ENCODE measurements at places on chromosomes 11 and 22.

DNA sequence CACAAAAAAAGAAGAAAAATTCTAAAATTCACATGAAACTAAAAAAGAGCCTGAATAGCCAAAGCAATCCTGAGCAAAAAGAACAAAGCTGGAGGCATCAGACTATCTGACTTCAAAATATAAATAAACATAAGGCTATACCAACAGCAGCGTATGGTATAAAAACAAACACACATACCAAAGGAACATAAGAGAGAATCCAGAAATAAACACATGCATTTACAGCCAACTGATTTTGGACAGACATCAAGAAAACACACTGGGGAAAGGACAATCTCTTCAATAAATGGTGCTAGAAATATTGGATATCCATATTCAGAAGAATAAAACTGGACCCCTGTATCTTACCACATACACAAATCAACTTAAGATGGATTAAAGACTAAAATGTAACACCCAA lies 2.8 kb upstream of the MTMR2 start:
- DNase-seq, result no peak

DNA sequence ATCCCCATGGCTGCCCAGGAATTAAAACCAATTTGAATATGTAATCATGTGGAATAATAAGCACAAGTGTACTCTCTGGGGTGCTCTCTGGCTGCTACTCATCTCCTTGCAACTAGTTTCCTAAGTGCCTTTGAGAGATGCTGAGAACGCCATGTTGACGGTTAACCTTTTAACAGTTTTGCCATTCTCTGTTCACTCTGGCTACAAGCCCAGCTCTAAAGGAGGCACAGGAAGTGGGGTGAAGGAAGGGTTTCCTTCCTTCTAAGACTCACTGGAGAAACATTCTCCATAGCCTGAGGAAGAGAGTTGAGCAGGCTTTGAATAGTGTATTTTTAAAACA lies 122.0 kb upstream of the ZC3H12C start:
- DNase-seq, result no peak

- no peak for DNase-seq
Observed at GRCh38 chr11:130227373-130227772, 67.8 kb downstream of the ST14 start.

GRCh38 chr11:119154178-119154577 lies 5.3 kb downstream of the ABCG4 start:
- no peak for DNase-seq

DNA sequence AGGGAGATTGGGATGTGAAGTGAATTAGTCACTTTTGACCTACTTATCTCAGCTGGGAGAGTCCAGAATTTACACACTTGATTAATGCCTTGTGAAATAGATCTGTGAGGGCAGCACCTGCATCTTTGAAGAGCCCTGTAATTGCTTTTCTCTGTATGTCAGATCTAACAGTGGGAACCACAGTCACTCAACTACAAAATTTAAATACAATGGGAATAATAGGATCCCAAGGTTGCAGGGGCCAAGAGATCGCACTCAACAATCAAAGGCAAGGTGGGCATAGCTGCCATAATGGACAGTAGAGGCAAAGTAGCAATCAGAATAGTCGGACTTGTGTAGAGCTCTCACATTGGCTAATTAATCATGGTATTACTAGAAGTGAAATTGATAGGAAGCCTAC lies 45.5 kb upstream of the NARS2 start:
- no peak for DNase-seq

DNA sequence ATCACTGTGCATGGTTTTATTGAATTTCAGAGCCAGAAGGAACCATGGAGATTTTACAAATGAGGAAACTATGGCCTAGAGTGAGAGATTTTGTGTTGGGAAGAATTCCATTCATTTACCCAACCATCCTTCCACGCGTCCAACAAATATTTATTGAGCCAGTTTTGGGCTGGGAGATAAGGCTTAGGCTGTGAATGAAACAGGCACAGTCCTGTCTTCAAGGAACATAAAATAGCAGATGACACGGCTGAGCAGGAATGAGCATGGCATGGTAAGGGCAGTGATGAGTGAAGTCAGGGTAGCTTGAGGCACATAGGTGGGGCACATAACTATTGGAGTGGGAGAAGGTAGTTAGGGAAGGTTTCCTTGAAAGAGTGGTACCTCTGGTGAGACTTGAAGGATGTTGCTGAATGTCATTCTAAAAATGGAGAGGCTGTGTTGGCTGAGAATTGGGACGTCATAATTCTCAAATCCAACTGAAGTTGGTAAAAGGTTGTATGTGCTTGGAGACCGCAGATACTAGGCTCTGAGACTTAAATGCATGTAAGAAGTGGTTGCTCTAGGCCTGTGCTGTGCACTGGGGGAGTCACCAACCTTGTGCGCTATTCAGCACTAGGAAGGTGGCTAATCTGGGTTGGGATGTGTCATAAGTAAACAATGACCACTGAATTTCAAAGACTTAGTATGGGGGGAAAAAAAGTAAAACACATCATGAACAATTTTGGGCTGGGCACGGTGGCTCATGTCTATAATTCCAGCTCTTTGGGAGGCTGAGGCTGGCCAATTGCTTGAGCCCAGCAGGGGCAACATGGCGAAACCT lies 51.9 kb downstream of the TEAD1 start:
- no peak for DNase-seq

DNA sequence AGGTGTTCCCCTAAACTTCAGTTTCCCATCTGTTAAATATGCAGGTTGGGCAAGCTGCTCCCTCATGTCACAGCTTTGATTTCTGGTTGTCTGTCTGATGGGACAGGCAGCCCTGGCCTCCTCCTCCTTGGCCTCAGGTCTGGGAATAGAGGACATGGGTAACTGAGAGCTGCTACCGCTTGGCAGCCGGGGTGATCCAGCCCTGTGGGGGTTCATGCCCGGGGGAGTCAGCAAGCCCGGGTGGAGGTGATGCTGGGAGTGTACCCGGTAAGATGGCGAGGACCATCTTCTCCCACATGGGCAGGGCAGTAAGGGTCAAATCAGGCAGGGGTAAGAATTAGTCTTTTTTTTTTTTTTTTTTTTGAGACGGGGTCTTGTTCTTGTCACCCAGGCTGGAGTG lies 845.0 kb downstream of the TBC1D22A start:
- no peak for DNase-seq

GRCh38 chr11:44658506-44658850 lies 68.3 kb upstream of the TSPAN18 start:
- no peak for DNase-seq

- DNase-seq, result no peak
Observed at GRCh38 chr11:4645974-4646373, 2.2 kb downstream of the OR51E1 start.

DNA sequence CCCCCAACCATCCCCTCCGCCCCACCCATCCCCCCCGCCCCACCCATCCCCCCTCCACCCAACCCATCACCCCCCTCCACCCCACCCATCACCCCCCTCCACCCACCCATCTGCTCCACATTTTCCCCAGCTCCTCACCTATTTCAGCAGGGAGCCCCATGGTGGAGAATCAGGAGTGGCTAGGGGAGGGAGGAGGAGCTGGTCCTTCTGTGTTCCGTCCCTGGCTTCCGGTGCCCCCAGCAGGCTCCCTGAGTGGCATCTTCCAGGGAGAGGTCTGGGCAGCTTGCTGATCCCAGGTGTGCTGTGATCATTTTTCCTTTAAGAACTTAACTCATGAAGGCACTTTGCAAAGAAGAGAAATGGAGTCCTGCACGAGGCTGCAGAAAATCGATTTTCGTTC lies 365.8 kb downstream of the TBC1D22A start:
- no peak for DNase-seq

- no peak for DNase-seq
Observed at GRCh38 chr11:102347462-102348370, 702 bp downstream of the BIRC2 start.

- DNase-seq, result no peak
Observed at GRCh38 chr11:75481223-75481921, 44.4 kb downstream of the GDPD5 start.

GRCh38 chr22:40620464-40621046 lies 16.0 kb downstream of the MRTFA start:
- DNase-seq, result no peak

- DNase-seq, result no peak
Observed at GRCh38 chr22:35812600-35812999, 94.9 kb downstream of the APOL5 start.

- DNase-seq, result peak; percentile 63
Observed at GRCh38 chr11:1070594-1071462, 3.8 kb upstream of the MUC2 start.

GRCh38 chr11:75356613-75357012 lies 5.2 kb upstream of the ARRB1 start:
- no peak for DNase-seq

GRCh38 chr11:83118814-83119213 lies 38.1 kb upstream of the PCF11 start:
- DNase-seq, result no peak

DNA sequence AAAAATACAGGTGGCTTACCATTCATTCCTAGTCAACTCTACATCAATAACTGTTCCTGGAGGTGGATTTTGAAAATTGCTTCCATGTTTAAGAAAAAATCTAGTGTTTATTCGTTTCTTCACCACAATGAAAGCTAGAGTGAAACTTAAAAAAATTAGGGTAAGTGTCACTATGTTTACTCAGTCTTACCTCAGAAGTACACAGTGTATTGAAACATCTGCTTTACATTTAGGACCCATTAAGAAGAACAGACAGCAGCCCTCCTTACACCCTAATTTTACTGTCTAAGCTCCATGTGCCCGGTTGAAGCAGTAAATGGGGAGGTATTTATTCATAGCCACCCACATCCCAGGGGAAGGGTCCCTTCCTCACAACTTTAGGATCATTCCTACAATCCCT lies 51.4 kb downstream of the PIWIL3 start:
- no peak for DNase-seq

DNA sequence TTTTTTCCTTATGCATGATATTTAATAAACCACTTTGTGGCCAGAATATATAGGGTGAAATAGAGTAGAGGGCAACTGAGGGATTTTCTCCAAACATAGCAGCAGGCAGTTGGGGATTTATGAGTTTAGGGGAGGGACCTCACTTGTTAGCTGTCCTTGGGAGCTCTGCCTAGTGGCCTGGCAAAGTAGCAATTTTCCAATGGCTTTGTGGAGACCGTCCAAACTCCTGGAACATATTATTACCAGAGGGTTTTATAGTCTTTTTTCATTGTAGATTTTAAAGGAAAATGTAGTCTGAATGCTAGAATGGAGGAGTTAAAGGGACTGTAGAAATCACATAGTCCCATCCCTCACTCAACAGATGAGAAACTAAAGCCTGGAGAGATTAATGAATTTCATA lies 32.3 kb downstream of the AMOTL1 start:
- no peak for DNase-seq

- no peak for DNase-seq
Observed at GRCh38 chr11:16962146-16962545, 52.1 kb downstream of the PLEKHA7 start.

DNA sequence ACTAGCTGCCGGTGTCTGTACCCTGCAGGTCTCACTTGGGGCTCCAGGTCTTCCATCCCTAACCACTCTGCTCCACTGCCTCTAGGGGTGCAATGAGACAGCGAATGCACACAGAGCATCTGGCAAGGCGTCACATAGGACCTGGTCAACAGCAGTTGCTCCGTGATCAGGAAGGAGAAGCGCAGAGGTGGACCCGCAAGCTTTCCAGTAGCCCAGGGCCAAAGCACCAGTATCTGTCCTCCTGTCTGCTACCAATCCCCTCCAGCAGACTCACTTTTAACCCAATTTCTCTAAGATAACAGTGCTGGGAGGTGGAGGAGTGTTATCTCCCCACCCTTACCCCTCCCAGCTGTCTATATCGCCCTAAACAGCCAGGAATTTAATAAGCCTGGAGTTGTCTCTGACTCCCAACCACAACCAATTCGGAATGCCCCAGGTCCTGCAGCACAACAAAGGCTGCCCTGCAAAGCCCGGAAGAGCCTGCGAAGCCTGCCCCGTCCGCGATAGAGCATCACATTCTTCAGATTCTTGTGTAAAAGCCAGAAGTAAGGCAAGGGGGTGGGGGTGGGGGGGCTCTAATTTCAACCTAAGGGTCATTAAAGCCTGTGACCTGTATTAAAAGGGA lies 19.3 kb downstream of the MYH9 start:
- no peak for DNase-seq

GRCh38 chr11:11028017-11028692 lies 170.3 kb upstream of the ZBED5 start:
- DNase-seq, result peak; percentile 72

DNA sequence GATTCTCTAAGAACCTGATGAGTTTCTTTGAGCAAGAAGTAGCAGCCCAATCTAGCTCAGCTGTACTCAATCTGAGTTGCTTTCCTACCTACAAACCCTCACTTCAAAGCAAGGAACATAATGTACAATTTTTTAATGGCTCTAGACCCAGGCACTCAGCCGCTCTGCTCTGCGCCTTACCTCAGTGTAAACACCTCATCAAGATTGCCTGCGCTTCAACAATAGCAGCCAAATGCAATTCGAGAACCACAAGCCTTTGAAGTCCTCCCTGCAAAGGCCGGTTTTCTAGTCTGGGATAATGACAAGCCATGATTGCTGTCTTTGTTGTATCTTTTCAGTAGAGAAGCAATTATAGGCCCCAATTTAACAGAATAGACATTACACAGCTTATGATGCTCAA lies 38.0 kb downstream of the JHY start:
- DNase-seq, result no peak

DNA sequence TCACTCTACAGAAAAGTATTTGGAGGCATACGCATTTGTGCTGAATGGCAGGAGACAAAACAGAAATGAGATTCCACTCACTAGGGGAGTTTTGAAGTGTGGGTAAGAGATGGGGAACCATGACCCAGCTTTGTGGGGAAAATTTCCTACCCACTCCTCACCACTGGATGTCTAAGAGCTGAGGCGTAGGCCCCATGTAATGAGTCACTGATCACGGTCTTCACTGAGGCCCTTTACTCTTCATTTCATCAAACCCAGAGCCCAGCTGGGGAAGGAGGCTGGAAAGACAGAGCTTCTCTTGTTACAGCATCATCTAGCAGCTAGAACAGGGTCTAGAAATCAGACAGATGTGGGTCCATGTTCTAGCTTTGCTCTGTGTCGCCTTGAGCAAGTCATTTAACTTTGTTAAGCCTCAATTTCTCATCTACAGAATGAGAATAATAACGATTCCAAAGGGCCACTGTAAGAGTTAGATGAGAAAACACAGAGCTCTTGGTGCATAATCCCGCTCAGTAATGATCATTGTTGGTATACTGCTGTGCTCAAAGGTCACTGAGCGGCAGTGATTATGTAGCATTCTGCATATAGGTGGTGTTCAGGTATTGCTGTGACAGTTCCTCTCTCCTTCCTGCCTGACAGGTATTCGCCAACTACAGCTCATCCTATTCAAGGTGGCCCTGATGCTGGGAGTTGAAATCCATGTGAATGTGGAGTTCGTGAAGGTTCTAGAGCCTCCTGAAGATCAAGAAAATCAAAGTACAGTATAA lies 97.2 kb downstream of the MICAL2 start:
- DNase-seq, result no peak

DNA sequence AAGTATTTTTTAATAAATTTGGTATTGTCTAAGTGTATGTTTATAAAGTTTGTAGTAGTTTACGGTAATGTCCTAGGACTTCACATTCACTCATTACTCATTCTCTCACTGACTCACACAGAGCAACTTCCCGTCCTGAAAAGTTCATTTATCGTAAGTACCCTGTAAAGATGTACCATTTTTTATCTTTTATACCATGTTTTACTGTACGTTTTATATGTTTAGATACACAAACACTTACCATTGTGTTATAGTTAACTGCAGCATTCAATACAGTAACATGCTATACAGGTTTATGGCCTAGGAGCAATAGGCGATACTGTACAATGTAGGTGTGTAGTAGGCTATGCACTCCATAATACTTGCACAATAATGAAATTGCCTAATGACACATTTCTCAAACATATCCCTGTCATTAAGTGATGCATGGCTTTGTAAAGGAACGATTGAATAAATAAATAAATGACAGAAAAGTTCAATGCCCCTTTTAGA lies 12.5 kb upstream of the CARD18 start:
- DNase-seq, result no peak

GRCh38 chr11:108906329-108906728 lies 241.5 kb downstream of the DDX10 start:
- DNase-seq, result no peak
